ENCODE measurements at places on chromosomes 2 and 18.

GRCh38 chr18:57863706-57864105, 60.6 kb upstream of the ATP8B1 start:
- DNase-seq, result no peak

GRCh38 chr2:132645722-132646539, 24.1 kb downstream of the LYPD1 start:
- no peak for DNase-seq

GRCh38 chr2:147364597-147364996, 480.2 kb upstream of the ACVR2A start:
- no peak for DNase-seq

DNA sequence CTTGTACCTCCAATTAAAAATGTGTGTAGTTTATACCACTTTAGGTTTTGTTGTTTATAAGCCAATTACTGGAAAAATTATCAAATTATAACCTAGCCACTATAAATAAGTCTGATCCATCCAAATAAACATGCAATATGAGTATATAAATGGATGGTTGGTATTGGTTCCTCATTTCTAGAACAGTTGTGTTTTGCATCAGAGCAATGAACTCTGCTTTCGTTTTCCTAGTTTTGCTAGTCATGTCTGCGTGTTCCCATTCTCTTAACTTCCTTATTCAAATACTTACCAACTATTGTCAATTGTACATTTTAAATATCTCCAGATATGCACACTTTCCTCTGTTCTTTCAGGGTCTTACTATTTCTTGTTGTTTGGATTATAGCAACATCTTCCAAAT, 641.7 kb downstream of the NR4A2 start:
- no peak for DNase-seq

GRCh38 chr2:135149251-135149650, 97.2 kb downstream of the RAB3GAP1 start:
- no peak for DNase-seq

DNA sequence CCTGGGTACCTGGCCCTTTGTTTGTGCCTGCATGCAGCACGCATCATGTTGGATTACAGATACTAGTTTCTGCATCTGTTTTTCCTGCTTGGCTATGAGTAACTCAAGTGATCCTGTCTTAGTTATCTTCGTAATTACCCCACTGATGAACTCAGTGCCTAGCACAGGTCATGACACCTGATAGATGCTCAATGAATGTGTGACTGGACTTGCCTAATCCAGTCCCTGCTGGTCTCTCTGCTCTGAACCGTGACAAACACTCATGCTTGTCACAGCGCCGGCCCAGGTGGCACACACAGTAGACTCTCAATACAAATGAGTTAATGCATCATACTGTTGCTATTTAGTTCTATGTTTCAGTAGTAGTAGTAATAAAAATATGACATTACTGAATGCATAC, 31.2 kb upstream of the NTSR2 start:
- DNase-seq, result no peak

GRCh38 chr2:188028739-188029138, 262.9 kb upstream of the GULP1 start:
- no peak for DNase-seq

DNA sequence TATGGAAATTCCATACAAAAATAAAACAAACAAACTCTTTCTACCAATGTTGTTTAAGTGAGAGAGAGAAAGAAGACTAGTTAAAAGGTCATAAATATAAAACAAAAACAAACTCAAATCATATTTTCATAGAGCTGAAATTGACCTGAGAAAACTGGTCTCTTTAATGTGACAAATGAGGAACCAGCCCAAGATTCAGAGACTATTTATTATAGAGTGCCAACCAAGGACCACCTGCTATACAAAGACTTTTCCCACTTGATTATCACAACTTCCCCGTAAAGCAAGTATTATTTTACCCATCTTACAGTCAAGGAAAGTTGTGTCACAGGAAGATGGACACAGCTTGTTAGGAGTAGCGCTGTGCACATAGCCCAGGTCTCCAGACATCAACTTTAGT, 13.3 kb downstream of the ANKRD44 start:
- no peak for DNase-seq

GRCh38 chr2:9410108-9410507, 13.2 kb downstream of the ITGB1BP1 start:
- DNase-seq, result no peak

GRCh38 chr2:237232166-237232565, 146.5 kb downstream of the COPS8 start:
- DNase-seq, result no peak
